Hepatocyte (in vitro differentiated cells): ENCODE measurements at places on chromosomes 6 and 20. TPM values are rescaled to one million over a fixed set of nuclear protein-coding genes. Genes with fewer than 3 reads are reported as not detected.

NKAIN2 gene
- 1.3 and 2.6 TPM in 2 replicates for total RNA-seq

ULBP3 gene
- total RNA-seq: 5.1 and 6.6 TPM in 2 replicates

GRCh38 chr6:91383207-91383606 lies 796.3 kb upstream of the MAP3K7 start:
- no peak for DNase-seq

DNA sequence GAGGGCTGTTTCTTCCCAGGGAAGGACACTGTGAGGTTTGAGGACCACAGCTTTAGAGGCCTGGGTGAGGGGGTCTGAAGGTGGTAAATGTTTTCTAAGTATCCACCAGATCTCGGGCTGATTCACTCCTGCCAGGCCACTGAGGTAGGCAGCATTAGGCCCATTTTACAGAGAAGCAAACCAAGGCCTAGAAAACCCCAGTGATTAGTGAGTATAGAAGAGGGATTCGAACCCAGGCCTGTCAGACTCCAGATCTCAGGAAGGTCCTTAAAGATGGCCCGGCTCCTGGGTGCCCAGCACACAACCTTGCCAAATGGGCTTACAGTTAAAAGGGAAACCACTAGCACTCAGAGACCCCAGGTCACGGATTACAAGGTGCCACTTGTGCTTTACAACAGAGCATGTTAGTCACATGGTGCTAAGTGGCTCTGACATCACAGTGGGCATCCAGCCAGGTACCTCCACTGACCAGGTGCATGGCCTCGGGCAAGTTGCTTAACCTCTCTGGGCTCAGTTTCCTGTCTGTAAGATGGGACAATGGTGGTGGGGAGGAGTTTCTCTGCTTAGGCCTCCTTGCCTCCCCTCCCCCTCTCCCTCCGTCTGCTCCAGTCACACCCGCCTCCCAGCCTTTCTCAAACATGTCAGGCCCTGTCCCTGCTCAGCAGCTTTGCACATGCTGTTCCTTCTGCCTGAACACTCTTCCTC lies 18.8 kb upstream of the SIRPA start:
- no peak for DNase-seq

EEF1A2 gene
- 18.5 and 23.5 TPM in 2 replicates for total RNA-seq

DNA sequence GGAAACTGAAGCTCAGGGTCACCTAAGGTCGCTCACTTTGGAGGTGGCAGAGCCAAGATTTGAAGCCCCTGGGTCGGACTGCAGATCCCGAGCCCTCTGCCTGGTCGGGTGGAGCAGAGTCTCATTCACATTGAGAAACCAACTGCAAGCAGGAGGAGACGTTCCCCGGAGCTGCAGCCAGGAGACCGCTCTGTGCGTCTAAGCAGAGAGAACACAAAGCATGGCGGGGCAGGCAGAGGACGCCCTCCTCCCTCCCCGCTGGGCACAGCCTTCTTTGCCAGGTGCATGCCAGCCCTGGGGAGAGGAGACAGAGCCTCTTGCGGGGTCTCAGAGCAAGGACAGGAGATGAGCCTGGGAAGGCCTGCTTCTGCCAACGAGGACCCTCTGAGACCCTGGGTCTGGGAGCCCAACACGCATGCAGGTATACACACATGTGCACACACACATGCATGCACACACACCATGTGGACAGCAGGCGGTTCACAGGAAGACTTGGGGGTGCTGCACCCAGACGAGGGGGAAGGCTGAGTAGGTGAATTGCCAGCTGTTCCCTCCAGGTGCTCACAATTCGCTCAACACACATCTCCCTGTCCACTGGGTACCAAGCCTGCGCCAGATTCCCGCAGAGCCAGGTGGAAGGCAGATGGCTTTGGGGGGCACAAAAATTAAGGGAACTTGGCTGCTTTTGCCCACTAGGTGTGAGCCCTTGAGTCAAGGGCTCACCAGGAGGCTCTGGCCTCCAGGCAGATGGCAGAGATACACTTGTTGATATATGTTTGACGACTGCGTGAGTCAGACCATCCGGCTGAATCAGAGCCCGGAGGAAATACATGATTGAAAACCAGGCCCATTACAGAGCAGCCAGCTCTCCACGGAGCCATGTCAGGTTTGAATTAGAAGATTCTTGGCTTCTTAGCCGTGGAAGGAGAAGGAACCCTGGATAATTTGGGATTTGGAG lies 5.5 kb upstream of the NTSR1 start:
- peak; percentile 43 for DNase-seq
